ENCODE measurements at places on chromosomes 16 and 17.

DNA sequence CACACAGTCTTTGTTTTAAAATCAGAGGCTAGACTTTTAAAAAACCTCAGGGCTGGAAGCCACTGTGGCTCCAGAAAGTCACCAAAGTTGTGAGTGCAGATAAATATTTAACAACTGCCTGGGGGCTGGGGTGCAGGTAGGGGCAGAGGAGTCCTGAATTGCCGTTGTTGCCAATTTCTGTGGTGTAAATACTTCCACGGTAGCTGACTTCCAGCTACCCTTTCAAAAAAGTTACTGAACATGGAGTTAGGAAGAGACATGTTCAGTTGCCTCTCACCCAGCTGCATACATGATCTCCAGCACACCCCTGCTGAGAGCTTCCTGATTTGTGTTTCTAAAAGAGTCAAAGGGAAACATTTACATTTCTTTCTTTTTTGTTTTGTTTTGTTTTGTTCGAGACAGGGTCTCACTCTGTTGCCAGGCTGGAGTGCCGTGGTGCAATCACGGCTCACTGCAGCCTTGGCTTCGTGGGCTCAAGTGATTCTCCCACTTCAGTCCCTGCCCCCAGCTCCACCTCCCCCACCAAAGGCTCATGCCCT, 58.7 kb downstream of the PLXDC1 start:
- no peak overlapping the region for H3K4me3 ChIP-seq
- no peak overlapping the region for H3K27ac ChIP-seq
- H3K36me3 ChIP-seq: no peaks in the 10 kb centered on the region
- DNase-seq: no peak
- no peaks in the 10 kb centered on the region for H3K4me1 ChIP-seq

- H3K27ac ChIP-seq: peak overlapping the region; percentile 38
- no peaks in the 10 kb centered on the region for H3K4me1 ChIP-seq
Observed at GRCh38 chr16:69277413-69277812, 33.7 kb upstream of the VPS4A start.

DNA sequence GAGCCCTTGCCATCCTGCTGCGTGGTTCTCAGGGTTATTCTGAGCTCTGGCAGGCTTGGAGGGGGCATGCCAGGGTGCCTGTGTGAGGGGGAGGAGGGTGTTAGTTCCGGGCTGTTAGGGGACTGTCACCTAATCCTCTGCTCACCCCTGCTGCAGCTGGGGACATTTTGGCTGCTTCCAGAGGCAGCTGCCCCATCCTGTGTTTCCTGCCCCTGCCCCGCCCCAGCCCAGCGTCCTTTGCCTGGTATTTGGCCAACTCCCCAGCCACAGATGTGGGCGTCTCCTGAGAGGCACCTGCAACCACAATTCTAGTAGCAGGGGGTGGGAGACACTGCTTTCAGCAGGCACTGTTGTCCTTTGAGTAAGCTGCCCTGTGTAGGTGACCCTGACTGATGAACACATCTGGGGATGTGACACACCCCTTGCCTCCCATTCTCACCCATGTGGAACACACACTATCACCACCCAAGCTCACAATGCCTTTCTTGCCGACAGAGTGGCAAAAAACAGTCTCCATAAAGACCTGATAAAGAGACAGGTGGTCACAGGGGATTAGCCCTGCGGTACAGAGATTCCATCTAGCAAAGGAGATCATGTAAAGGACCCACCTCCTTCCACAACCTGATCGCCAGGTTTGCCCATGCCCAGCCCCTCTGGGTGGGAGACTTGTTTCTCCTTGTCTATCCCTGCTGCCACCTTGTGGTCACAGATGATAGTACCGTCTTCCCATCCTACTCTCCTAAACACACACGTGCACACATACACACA, at the start of gene CHRNE:
CHRNE (minus strand) TSS at position 48 of the 768 bp plus-strand sequence; CDS start at position 13, 35 bp downstream.
- DNase-seq: peak; percentile 87
- H3K4me1 ChIP-seq: peaks cover 3% of the 10 kb centered on the region
- no peak within 1 kb of the TSS for H3K4me3 ChIP-seq
- no peaks in the 10 kb centered on the region for H3K27me3 ChIP-seq

GRCh38 chr17:17696085-17696484, 14.8 kb downstream of the RAI1 start:
- no peaks in the 10 kb centered on the region for H3K27me3 ChIP-seq
- no peaks in the 10 kb centered on the region for H3K36me3 ChIP-seq
- H3K4me3 ChIP-seq: no peak overlapping the region

DNA sequence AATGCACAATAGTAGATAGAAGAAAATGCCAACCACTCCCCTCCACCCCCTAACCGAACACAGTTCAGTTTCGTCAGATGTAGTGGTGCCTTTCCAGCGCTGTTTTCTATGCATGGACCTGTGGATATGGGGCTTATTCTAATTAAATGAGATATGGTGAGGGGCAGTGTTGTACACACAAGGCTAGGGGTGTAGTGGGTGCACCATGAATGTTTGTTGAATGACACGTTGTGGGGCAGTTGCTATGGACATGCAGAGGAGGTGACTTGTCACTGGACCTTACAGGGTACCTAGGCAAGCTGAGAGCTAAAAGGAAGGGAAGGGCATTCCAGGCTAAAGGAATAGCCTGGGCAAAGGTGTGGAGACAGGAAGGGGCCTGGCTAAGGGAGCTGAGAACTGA, 3.4 kb downstream of the PDK2 start:
- no peaks in the 10 kb centered on the region for H3K27me3 ChIP-seq
- no peak for DNase-seq
- H3K4me3 ChIP-seq: no peak overlapping the region

DNA sequence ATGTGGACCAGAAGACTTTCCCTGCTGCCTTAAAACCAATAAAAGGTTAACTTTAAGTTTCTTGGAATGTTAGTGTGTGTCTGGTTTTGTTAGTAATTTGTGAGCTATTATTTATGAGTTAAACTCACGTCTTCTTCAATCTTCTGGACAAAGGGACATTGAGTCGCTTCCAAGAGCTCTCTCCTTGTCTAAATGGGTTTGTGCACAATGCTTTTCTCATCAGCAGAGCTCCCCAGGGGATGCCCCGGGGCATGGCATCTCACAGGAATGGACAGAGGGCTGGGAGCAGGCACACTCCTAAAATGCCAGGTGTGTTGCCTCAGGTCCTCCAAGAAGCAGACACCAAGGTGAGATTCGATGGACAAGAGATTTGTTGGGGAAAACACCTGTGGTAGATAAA, 90.5 kb downstream of the RGS9 start:
- H3K36me3 ChIP-seq: no peaks in the 10 kb centered on the region
- DNase-seq: no peak
- no peak overlapping the region for H3K4me3 ChIP-seq
- H3K4me1 ChIP-seq: no peaks in the 10 kb centered on the region
- H3K27ac ChIP-seq: no peak overlapping the region
- H3K27me3 ChIP-seq: no peaks in the 10 kb centered on the region

DNA sequence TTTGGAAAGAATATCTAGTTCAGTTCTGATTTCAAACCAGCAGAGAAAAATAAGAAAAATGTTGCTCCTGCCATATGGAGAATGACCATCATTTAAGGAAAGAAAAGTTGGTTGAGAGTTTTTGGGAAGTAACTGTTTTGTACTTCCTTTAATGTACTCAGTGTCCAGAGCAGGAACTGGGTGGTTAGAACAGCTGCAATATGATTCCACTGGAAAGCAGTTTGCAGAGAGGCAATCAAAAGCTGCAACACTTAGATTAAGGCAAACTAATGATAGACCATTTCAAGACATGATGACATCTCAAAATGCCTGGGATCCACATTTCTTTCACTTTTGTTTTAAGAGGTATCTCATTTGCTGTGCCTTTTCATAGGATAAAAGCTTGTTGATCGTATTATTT, 313.3 kb upstream of the HSBP1 start:
- H3K4me3 ChIP-seq: no peak overlapping the region
- H3K4me1 ChIP-seq: no peaks in the 10 kb centered on the region
- H3K27ac ChIP-seq: no peak overlapping the region

DNA sequence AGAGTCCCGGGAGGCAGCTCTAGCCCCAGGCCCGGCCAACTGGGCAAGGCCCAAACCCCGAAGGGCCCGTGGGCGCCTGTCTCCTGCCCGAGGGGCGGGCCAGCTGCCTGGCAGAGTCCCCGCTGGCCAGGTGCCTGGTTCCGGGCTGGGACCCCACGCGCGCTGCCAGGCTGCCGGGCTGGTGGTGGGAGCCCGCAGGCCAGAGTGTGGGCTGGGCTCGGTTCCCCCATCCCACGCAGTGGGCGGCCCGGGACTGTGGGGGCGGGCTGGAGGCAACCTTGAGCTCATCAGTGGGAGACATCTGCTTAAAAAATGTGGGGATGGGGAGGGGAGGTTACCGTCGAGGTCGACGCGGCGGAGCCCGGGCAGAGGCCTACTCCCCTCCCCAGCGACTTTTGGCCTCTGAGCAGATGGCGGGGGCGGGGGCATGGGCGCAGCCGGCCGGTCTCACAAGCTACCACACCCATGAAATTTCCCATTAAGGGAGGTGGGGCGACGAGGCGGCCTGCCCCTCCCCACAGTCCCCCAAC, 176.4 kb upstream of the GSE1 start:
- no peaks in the 10 kb centered on the region for H3K36me3 ChIP-seq
- peaks cover 6% of the 10 kb centered on the region for H3K4me1 ChIP-seq
- peak overlapping the region; percentile 10 for H3K4me3 ChIP-seq
- no peaks in the 10 kb centered on the region for H3K27me3 ChIP-seq

DNA sequence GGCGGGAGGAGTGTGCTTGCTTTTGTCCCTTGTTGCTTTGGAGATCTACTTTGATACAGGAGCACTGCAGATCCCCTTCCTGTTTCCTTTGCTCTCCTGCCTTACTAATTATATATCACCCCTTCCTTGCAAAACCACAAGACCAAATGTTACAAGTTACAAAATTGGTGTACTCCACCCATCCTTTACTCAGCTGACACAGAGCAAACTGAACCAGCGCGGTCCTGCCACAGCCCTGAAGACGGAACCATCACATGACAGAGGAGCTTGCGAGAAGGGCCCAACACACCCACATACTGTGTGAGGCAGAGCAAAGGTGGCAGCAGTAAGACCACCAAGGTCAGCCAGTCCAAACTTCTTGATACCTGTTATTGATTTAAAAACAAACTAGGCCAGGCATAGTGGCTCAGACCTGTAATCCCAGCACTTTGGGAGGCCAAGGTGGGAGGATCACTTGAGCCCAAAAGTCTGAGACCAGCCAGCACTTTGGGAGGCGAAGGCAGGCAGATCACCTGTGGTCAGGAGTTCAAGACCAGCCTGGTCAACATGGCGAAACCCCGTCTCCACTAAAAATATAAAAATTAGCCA, 33.2 kb downstream of the CYTH1 start:
- H3K27ac ChIP-seq: peak overlapping the region; percentile 86
- no peaks in the 10 kb centered on the region for H3K4me1 ChIP-seq
- H3K36me3 ChIP-seq: no peaks in the 10 kb centered on the region
- no peaks in the 10 kb centered on the region for H3K27me3 ChIP-seq
- no peak for DNase-seq
- no peak overlapping the region for H3K4me3 ChIP-seq

GRCh38 chr17:62880120-62880519, 72.0 kb upstream of the MARCHF10 start:
- H3K27me3 ChIP-seq: no peaks in the 10 kb centered on the region
- no peak for DNase-seq
- no peaks in the 10 kb centered on the region for H3K36me3 ChIP-seq
- H3K4me3 ChIP-seq: no peak overlapping the region
- H3K4me1 ChIP-seq: no peaks in the 10 kb centered on the region

- DNase-seq: no peak
- no peak overlapping the region for H3K27ac ChIP-seq
- no peaks in the 10 kb centered on the region for H3K4me1 ChIP-seq
- H3K27me3 ChIP-seq: no peaks in the 10 kb centered on the region
- H3K36me3 ChIP-seq: no peaks in the 10 kb centered on the region
Observed at GRCh38 chr17:70067134-70067533, 7.9 kb upstream of the KCNJ16 start.

DNA sequence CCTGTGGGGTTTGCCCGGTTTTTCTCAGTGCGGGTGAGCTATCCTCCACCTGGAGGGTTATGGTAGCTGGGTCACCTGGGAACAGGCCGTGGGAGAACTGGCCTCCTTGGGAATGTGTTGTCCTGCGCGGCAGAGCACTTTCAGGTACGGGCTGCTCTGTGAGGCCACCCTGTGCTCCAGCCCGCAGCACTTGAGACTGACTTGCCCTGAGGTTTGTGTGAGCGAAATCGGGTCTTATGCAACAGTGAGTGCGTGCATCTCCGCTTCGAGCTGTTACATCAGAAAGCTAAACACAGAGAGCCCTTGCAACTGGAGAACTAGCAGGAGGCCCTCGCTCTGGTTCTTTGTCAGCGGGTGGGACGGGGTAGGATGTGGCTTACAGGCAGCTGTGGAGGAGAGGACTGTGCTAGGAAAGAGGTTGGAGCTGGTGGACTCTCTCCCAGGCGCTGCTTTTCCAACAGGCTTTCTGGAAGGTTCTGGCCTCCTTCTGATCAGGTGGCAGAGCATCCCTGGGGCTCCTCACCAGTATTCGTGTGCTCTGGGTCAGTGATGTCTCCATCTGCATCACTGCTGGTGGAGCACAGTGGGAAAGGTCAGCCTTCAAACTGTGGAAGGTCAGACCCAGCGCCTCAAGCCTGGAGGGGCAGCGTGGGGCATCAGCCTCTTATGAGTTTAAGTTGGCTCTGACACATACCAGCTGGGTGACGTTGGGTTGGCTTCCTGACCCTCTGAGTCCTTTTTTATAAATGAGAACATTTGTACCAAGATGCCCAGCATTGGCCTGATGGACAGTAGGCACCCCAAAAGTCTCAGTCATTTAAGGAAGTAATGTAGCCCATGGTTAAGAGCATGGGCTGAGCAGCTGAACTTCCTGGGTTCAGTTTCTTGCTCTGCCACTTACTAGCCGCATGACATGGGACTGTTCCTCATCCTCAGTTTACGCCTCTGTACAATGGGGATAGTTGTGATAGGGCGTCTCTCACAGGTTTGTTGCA, 76.3 kb downstream of the KSR1 start:
- H3K4me3 ChIP-seq: no peak overlapping the region
- H3K4me1 ChIP-seq: no peaks in the 10 kb centered on the region
- no peaks in the 10 kb centered on the region for H3K36me3 ChIP-seq

- H3K27ac ChIP-seq: peak overlapping the region; percentile 92
- DNase-seq: peak; percentile 91
- H3K4me1 ChIP-seq: peaks cover 23% of the 10 kb centered on the region
- no peaks in the 10 kb centered on the region for H3K36me3 ChIP-seq
- H3K27me3 ChIP-seq: peaks cover 25% of the 10 kb centered on the region
- peak overlapping the region; percentile 80 for H3K4me3 ChIP-seq
Observed at GRCh38 chr17:79836972-79837887, 2.0 kb downstream of the CBX4 start.

- no peak overlapping the region for H3K4me3 ChIP-seq
- no peak overlapping the region for H3K27ac ChIP-seq
- DNase-seq: no peak
- H3K27me3 ChIP-seq: no peaks in the 10 kb centered on the region
- H3K4me1 ChIP-seq: peaks cover 21% of the 10 kb centered on the region
Observed at GRCh38 chr17:82234211-82235055, 5.6 kb downstream of the SLC16A3 start.

Measured in breast epithelium (tissue), 4 donors.